Peyer's patch (tissue), 4 donors: ENCODE measurements at places on chromosomes 2 and 18.

DNA sequence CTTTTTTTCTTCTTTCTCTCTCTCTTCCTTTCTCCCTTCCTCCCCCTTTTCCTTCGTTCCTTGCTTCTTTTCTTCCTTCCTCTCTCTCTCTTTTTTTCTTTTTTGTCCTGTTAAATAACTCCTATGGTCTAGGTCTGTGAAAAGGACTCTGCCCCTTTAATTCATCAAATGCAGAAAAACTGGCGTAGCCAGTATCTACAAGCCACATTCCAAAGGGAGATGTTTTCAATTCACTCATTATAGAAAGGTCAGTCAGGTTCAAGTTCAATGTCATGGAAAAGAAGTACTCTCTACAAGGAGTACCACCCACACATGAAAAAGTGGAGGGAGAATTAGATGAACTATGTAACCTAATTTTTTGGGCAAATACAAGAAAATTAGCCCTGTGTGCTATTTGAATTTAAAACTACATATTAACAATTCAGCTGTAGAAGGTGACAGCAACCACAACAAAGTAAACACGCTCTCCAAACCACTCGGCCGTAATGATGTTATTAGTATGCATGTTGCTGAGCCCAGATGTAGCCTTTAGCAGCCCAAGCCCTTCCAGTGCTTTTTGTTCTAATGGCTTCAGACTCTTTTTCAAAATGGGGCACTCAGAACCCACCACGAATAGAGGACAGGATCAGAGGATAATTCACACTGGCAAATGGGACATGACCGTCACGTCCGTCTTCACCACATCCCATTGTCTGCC, 735.4 kb upstream of the FANCL start:
- no peak for DNase-seq

DNA sequence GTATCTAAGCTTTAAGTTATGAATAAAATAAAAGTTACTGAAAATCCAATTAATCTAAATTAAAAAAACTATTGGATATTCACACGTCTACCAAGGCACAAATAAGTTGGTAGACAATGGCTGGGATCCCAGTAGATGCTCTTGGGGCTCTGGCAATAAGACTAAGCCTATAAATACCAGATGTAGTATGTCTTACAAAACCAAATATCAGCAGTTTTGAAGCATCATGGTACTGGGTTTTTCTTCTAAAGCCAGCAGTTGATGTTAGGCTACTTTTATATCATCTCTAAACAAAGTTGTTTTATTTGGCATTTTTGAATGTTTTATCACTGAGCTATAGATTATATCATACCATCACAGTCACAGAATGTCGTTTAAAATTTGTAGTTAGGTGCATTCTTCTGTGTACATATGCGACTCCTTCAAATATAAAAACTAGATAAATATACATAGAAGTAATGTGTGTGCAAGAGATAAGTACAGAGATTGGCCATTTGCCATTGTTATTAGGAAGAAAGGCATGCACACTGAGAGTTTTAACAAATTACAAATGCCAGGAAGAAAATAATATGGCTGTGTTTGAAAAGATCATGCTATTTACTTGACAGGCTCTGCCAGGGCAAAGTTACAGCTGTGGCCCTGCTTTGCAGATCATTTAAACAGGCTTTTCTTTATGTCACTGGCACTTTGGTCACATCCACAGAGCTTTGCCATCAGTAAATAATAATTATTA, 21.6 kb upstream of the TMEM17 start:
- no peak for DNase-seq

GRCh38 chr2:68333009-68333408, 13.3 kb upstream of the CNRIP1 start:
- no peak for DNase-seq

- no peak for DNase-seq
Observed at GRCh38 chr2:67002618-67003371, 394.3 kb upstream of the ETAA1 start.

DNA sequence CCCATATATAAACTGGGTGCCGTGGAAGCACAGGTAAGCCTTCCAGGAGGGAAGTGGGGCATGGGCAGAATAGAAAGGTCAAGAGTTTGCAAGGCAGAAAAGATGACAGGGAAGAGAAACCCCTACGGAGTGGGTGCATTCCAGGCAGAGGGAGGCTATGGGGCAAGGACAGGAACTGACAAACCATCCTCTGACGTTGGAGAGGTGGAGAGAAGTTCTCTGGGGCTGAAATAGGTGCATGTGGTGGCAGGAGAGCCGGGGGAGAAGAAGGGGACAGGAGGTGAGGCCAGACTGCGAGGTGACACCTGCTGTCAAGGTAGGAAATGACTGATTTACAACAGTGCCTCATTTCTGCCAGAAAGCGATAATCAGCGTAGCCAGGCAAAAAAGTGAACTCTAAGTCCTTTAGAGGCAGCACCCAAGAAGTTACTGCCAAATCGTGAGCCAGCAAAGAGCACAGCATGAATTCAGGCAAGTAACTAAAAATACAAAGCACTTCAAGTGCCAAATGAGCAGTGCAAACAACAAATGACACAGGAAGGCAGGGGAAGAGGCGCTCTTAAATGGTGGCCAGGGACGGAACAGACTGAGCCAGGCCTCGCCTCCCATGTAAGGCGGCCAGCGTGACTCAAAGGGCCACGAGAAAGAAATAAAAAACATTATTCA, 113.3 kb upstream of the ACVR1C start:
- DNase-seq, result no peak

DNA sequence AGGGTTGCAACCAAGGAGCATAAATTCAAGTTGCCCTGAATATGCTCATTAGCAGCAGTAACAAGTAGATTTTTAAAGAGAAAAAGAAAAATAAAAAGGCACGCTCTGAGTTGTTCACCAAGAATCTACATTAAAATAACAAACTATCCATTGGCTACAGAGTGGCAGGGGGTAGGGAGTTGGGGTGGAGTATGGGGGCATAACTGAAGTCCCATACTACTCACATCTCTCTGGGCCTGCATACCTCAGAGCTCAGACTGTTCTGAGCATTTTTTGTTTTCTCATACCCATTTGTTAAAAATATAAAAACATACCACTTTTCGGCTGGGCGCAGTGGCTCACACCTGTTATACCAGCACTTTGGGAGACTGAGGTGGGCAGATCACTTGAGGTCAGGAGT, 31.4 kb downstream of the ORC4 start:
- DNase-seq, result no peak

DNA sequence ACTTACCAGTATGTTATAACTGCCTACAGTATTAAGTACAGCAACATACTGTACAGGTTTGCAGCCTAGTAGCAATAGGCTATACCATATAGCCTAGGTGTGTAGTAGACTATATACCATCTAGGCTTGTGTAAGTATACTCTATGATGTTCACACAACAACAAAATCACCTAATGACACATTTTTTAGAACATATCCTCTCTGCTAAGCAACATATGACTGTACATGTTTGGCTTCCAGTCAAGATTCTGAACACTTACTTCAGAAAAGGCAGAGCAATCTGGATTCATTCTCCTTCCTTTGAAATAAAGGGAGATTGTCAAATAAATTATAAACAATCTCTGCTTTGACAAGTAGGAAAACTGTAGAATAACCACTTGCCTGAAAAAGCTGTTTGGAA, 81.8 kb downstream of the EXOC6B start:
- no peak for DNase-seq
